ENCODE measurements at places on chromosomes 6 and 20. TPM values are rescaled to one million over a fixed set of nuclear protein-coding genes. Genes with fewer than 3 reads are reported as not detected.

PACSIN1 gene
- total RNA-seq, result 2.9 TPM

BPIFB1 gene
- total RNA-seq, result not detected

FRMD1 gene
- not detected for total RNA-seq

FERMT1 gene
- 1.2 TPM for total RNA-seq

HS3ST5 gene
- total RNA-seq, result 13.9 TPM

TBC1D20 gene
- total RNA-seq, result 12.6 TPM

ENPP4 gene
- total RNA-seq, result 37.1 TPM

RPS21 gene
- 821 TPM for total RNA-seq

AVP gene
- not detected for total RNA-seq

TMEM200A gene
- total RNA-seq, result 20.4 TPM

BFSP1 gene
- 0.41 TPM for total RNA-seq

INSM1 gene
- total RNA-seq, result 8.6 TPM

NKAIN2 gene
- total RNA-seq, result 109 TPM

SLC52A3 gene
- total RNA-seq, result under 0.01 TPM

SDCBP2 gene
- 3.3 TPM for total RNA-seq

SERINC3 gene
- total RNA-seq, result 89.7 TPM

OTOR gene
- 0.82 TPM for total RNA-seq

B3GAT2 gene
- total RNA-seq, result 18.8 TPM

CLPSL2 gene
- total RNA-seq, result not detected

NTSR1 gene
- total RNA-seq, result 4.9 TPM

LY6G6C gene
- total RNA-seq, result not detected

FABP7 gene
- total RNA-seq, result 1,193 TPM

PRDM1 gene
- 1.6 TPM for total RNA-seq

C6orf141 gene
- 4.9 TPM for total RNA-seq

TNF gene
- total RNA-seq, result not detected

DPM1 gene
- total RNA-seq, result 41.2 TPM

ANKEF1 gene
- total RNA-seq, result 4.1 TPM

TUBB2B gene
- total RNA-seq, result 5,262 TPM

SPATS1 gene
- 0.41 TPM for total RNA-seq

PPP1R3G gene
- 1.6 TPM for total RNA-seq

CASS4 gene
- under 0.01 TPM for total RNA-seq

WFDC12 gene
- not detected for total RNA-seq

HDDC2 gene
- 31.0 TPM for total RNA-seq

KCNK16 gene
- total RNA-seq, result not detected

CYP39A1 gene
- total RNA-seq, result 2.9 TPM

IL17F gene
- not detected for total RNA-seq

SLC26A8 gene
- 5.7 TPM for total RNA-seq

ANGPT4 gene
- total RNA-seq, result not detected

ALDH5A1 gene
- 16.7 TPM for total RNA-seq

CD24 gene
- total RNA-seq, result 1,434 TPM

PRL gene
- total RNA-seq, result not detected

ZSCAN23 gene
- total RNA-seq, result 11.0 TPM

KCNK15 gene
- not detected for total RNA-seq

WFDC8 gene
- total RNA-seq, result not detected

GNAS-AS1 gene
- 1.2 TPM for total RNA-seq

Measured in frontal cortex (tissue), 4 donors.